ENCODE measurements at places on chromosomes 1 and 21.

- DNase-seq: no peak
These were observed 36.6 kb downstream of the KIAA0040 start for GRCh38 chr1:175155936-175156335.

DNA sequence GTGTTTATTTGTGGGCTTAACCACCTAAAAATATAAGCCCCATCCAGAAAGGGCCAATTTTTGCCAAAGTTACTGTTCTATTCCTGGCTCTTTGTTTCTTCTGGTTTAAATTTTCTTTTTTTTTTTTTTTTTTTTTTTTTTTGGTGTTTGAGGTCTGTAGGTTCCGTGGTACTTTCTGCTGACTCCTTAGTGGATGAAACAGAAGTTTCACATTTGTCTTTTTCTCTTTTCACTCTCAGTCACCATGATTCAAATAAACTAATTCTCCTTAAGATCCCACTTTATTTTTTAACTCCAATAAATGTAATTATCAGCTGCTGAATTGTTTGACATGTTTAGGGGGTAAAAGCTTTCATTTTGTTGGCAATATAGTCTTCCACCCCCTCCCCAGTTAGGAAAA lies 322.3 kb downstream of the CHRM3 start:
- DNase-seq: no peak

GRCh38 chr1:162191396-162192305 lies 122.2 kb downstream of the NOS1AP start:
- no peak for DNase-seq

DNA sequence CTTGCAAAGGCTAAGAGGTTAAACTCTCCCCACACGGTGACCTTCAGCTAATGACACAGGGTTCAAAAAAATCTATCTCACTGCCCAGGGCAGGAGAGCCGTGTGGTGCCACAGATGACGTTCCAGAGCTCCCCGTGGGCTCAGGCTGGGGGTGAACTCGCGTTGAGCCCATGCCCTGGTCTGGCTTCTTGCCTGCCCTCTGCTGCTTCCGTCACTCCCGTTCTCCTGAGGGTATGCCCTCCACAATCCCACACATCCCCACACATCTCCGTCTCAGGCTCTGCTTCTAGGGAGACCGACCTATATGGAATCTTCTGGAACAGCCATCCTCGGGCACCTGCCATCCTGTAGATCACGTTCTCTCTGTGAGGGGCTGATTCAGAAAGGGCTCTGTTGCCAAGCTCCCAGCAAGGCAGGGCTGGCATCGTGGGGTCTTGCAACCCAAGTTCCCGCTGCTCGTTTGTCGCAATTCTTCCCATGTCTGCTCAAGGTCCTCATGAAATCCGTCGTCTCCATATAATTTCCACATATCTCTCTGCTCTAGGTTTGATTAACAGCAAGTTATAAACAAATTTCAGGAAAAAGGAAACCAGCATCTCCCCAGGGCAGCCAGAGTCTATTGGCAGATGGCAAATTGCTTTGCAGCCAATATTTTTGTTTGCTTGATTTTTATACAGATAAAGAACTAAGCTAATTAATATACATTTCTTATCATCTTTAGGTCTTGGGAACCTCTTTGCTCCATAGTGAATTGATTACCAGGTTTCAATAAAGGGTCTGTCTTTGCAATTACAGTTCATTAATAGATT lies 278.2 kb downstream of the PTPRU start:
- no peak for DNase-seq

- no peak for DNase-seq
These were observed 91.2 kb downstream of the ATP6V1G3 start for GRCh38 chr1:198449261-198449660.
